ENCODE measurements at places on chromosomes 16 and 17.
A peak's percentile ranks its signal among the peaks of the same experiment; 100 is the strongest.

- no peak for DNase-seq
Observed at GRCh38 chr17:250487-251300, 69.2 kb upstream of the DOC2B start.

GRCh38 chr16:28258567-28258966, 33.8 kb upstream of the SBK1 start:
- DNase-seq, result no peak

- no peak for DNase-seq
Observed at GRCh38 chr17:55330344-55330933, 65.7 kb downstream of the HLF start.

GRCh38 chr16:29656688-29657523, 6.1 kb upstream of the SPN start:
- DNase-seq, result no peak

- DNase-seq, result no peak
Observed at GRCh38 chr17:48278760-48279491, 151.1 kb downstream of the SKAP1 start.

GRCh38 chr16:8849411-8850011, 19.3 kb downstream of the CARHSP1 start:
- DNase-seq, result no peak

DNA sequence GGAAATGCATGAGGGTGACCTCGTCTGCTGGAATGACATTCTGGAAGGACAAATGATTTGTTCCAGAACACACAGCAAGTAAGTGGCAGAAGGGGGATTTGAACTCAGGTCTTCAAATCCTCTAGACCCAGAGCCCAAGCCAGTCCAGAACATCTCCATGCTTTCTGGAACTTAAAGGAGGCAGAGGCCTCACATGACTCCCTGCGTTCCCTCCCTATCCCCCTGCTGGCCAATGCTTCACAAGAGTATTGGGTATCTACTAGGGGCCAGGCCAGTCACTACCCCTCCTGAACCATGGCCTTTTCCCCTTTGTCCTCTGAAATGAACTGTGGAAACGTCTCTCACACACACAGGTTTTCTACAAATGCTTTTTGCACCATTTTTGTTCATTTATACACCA, 7.6 kb upstream of the BEAN1 start:
- no peak for DNase-seq

DNA sequence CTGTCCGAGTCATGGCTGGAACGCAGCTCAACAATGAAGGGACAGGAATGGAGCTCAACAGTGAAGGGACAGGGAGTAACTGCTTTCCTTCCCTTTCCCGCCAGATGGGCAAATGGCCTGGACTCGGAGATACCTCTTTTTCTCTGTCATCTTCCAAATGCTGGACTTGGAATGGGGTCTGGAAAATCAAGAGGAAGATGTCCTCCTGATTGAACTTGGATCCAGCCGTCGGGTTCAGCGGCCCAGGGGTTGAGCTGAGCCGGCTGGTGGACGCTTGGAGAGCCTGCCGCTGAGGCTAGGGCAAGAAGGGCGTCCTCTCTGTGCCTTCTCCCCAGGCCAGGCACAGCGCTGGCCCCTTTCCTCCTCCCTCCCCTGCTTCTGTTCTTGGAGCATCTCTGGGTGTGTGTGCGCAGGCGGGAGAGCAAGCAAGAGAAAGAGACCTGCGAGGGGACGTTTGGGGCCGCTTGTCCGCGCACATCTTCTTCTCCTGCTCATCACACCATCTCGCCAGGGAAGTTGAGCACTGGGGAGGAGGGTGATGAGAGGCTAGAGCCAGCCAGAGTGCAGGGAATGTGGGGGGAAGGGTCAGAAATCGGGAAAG, 6.6 kb downstream of the NEUROD2 start:
- no peak for DNase-seq

- DNase-seq, result no peak
Observed at GRCh38 chr16:77868478-77868877, 80.1 kb downstream of the VAT1L start.

GRCh38 chr16:56774016-56774680, 44.2 kb downstream of the NUP93 start:
- DNase-seq, result no peak

- DNase-seq, result no peak
Observed at GRCh38 chr17:79986411-79987186, 49.1 kb downstream of the TBC1D16 start.

DNA sequence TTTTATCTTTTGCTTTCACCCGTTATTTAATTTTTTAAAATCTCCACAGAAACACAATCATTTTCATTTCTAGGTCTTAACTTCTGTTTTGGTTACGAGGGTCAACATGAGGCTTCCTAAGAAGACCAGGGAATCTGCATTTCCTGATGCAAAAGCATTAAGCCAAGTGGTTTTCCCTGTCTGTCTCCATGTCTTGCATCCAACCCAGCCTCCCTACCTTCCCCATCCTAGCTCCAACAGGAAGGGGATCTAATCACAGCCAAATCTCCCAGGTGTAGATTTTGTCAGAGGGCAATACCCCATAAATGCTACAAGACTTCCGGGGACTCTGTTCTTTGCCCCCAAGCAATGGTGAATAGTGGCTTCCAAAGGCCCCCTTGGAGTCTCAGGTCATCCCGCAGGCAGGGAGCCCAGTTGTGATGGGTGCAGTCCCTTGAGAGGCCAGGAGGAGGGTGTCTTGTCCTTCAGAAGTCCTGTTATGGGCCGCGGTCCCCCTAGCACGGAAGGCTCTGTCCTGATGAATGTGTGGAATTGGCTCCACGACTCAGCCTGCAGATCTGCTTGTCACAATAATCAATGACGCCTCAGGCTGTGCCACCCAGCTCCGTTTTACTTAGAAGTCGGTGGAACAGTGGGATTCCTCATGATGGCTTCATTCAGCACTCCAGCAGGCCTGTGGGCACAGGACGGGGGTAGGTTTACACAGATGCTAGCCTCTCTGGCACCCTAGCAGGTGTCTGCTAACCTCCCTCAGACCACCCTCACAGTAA, 141.1 kb downstream of the RGS9 start:
- DNase-seq, result no peak

DNA sequence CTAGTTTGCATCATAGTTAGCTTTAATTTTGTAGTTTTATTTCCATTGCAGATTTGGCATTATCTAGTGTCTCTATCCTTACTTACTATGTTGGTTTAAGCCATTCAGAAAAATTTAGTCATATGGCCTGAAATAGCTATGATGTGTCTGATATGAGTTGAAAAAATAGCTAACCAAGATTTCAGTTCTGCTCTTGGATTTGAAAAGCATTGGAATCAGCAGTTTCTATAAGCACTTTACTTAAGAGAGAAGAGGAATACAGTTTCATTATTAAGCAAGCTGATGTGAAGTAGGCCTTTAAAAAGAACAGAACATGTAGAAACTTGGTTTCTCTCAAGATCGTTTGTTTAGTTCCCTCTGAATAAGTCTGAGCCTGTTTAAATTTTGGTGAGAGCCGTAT, 25.9 kb downstream of the LPCAT2 start:
- no peak for DNase-seq

DNA sequence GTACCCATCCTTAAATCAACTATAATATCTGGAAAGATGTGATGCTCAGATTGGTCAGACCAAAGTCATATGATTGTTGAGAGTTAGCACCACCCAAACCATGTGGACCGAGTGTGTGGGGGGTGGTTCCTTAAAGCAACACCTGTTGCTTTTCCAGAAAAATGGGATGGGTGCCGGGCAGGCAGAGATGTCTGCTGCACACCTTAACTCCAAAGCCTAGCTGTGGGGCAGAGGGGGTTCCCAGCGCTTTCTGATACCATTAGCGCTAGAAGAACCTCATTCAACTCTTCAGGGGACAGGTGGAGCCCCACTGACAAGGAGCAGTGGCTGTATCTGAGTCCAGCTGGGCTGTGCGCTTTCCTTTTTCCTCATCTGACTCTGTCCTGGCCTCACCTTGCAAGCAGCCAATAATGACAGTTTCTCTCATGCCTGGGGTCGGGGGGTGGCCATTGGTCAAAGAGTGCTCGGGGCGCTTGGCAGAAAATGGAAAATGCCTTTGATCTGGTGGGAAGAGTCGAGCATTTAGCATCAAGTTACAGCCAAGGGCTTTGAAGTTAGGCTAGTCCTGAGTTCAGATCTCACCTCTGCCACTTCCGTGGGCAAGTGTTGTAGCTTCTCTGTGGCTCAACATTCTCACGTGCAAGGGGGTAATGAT, 82.6 kb downstream of the IRX3 start:
- DNase-seq, result no peak

DNA sequence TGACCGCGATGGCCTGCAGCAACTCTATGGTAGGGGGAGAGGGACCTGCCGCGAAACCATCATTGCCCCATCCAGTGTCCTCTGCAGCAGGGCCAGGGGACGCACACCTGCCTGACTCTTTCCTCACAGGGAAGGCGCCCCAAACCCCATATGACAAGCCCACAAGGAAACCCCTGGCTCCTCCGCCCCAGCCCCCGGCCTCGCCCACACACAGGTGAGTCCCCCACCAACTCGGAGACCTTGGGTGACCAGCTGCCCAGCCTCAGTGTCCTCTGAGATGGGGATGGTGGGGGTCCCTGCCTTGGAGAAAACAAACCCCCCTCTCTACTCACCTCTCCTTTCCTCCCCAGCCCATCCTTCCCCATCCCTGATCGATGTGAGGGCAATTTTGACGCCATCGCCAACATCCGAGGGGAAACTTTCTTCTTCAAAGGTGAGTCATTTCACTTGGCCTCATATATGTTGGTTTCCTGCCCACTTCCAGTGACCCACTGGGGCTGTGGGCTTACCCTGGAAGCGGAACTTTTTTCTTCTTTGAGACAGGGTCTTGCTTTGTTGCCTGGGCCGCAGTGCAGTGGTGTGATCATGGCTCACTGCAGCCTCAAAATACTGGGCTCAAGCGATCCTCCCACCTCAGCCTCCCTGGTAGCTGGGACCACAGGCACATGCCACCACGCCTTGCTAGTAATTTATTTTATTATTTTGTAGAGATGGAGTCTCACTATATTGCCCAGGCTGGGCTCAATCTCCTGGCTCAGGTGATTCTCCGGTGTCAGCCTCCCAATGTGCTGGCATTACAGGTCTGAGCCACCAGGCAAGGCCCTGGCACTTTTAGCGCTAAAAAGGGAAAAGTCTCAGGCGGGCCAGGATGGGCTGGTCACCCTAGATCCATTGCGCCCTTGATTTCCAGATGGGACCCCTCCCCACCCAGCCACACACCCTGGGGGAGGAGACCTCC, 8.0 kb upstream of the IL32 start:
- DNase-seq, result no peak

DNA sequence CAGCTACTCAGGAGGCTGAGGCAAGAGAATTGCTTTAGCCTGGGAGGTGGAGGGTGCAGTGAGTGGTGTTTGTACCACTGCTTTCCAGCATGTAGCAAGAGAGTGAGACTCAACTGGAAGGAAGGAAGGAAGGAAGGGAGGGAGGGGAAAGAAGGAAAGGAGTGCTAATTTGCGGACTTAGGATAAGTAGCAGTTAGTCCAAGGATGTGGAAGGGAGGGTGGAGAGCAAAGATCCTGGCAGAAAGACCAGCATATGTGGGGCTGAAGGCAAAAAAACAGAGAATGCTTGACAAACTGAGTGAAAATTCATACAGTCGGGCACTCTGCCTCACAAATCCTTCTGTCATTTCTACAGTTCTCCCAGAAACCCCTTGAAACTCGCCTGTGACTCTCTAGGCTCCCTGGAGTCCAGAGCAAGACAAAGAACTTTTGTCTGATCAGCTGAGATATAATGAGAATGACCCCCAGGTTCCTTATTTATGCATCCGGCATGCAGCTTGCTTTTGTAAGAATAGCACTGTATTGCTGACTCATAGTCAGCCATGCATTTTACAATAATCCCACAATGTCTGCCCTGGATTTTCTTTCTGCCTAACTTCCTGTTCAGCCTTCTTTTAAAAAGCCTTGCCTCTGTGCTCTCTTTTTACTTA, 31.5 kb downstream of the CDK5RAP3 start:
- peak; percentile 72 for DNase-seq

GRCh38 chr16:10878644-10879501, 1.9 kb downstream of the CIITA start:
- DNase-seq, result no peak

- DNase-seq, result no peak
Observed at GRCh38 chr17:348692-349425, 3.7 kb downstream of the RPH3AL start.

- DNase-seq, result no peak
Observed at GRCh38 chr17:41835214-41835799, 725 bp downstream of the NT5C3B start.

GRCh38 chr17:73003487-73003886, 89.0 kb downstream of the SLC39A11 start:
- no peak for DNase-seq

DNA sequence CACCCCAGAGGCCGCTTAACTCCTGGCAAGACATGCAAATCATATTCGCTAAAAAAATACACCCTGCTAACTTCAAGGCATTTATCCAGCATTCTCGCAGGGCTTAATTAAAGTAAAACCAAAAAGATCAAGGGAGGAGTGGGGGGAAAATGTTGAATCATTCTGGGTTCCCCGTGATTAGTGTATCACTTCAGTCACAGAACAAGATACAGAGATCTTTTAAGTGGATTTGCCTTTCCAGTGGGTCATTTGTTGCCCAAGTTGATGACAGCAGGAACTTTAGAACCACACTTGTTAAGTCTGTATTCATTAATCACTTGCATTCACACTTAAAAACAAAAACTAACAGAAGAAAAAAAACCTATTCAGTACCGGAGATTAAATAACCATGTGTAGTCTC, 17.3 kb downstream of the CRYBA1 start:
- no peak for DNase-seq

- no peak for DNase-seq
Observed at GRCh38 chr17:4167786-4168185, 24.8 kb downstream of the CYB5D2 start.

- no peak for DNase-seq
Observed at GRCh38 chr16:57446531-57447185, 527 bp downstream of the CIAPIN1 start.

GRCh38 chr17:19018600-19018950, 14.0 kb upstream of the FAM83G start:
- DNase-seq, result no peak

DNA sequence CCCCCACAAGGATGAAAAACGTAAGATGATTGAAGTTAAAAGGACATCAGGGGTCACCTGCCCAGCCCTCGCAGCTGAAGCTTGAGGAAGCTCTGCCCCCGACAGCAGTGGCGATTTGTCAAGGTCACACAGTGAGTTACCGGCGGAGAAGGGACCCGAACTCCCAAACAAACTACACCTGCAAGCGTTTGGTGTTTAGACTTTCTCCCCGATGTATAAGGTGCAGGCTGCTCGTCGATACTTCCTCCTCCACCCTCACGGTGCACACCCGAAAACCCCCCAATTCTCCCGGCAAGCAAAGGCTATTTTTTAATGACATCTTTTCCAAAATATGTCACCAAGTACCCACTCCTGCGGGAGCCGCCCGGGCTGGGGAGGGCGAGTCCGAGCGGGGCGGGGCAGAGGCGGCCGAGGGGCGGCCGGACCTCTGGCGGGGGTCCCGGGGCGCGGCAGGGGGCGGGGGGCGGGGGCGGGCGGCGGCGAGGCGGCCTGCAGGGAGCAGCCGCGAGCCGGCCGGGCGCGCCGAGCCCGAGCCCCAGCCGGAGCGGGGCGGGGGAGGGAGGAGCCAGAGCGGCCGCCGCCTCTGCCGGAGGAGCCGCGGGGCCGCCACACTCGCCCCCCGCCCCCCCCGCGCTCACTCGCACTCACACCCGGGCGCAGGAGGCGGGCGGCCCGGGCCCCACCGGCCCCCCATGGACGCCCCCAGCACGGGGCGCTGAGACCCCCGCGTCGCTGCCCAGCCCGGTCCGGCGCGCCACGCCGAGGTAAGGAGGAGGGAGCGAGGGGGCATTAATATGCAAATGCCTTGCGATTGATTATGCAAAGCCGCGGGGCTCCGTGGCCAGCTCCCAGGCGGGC, at the start of gene THRA:
TSS of gene THRA (plus strand) at position 637 of the 858 bp plus-strand sequence. CDS start 11,524 bp downstream, outside the sequence.
- DNase-seq, result no peak

Measured in SIG-M5 (cell line).